ENCODE measurements at places on chromosomes 1 and 21.
A peak's percentile ranks its signal among the peaks of the same experiment; 100 is the strongest.

GRCh38 chr1:92210701-92211100 is 7.0 kb upstream of the C1orf146 start:
- no peak for DNase-seq

- DNase-seq = no peak
These were observed 6.2 kb upstream of the CPLANE2 start for GRCh38 chr1:16243215-16243610.

- peak; percentile 77 for DNase-seq
These were observed 40.1 kb downstream of the SLC2A7 start for GRCh38 chr1:8985915-8986813.

GRCh38 chr1:218164930-218165700 is 120.0 kb upstream of the RRP15 start:
- DNase-seq = peak; percentile 68

GRCh38 chr1:145805057-145805456 is 18.8 kb downstream of the RNF115 start:
- DNase-seq = no peak

DNA sequence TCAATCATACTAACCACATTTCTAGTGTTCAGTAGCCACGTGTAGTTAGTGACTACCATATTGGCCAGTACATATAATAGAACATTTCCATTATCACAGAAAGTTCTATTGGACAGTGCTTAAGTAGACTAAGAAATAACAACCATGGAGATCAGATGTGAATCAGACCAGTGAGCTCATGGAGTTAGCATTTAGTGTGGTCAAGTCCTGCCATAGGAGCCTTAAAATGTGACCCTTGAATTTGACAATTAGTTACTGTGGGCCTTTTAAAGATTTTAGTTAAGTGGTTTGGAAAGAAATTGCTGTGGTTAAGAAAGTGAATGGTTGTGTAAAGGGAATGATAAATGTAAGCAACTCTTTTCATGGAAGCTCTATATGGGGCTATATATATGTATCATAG is 123.4 kb downstream of the POU2F1 start:
- no peak for DNase-seq

Data from upper lobe of right lung (tissue), 1 donor.